Uterus (tissue), 4 donors: ENCODE measurements at places on chromosomes 1 and 21. TPM values are rescaled to one million over a fixed set of nuclear protein-coding genes. Genes with fewer than 3 reads are reported as not detected.

DNA sequence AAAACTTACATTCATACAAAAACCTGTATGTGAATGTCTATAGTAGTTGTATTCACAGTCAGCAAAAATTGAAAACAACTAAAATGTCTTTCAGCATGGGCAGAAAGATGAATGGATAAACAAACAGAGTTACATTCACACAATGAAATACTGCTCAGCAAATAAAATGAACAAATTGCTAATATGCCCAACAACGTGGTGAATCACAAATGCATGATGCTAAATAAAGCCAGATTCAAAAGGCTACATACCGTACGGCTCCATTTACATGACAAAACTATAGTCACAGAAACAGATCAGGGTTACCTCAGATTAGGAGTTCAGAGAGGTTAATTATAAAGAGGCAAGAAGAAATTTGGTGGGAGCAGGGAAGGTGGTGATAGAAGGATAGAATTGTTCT is 100.7 kb upstream of the KCTD3 start:
- DNase-seq, result no peak

DNA sequence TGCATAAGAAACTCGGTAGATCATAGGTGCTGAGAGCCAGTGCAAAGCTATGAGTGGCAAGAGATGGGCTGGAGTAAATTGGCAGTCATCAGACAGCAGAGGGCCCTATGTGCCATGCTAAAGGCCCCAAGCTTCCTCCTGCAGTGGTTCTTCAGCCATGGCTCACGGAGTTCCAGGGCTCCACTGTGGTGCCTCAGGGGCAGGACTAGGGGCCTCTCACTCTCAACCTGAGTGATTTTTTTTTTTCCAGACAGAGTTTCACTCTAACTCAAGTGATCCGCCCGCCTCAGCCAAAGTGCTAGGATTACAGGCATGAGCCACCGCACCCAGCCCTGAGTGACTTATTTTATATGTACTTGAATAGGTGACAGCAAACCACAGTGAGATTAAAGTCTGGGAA is 10.4 kb upstream of the GJA8 start:
- DNase-seq, result no peak

GRCh38 chr1:109864930-109865612 is 45.6 kb upstream of the CSF1 start:
- DNase-seq, result peak; percentile 59

RIPPLY3 gene
- not detected for total RNA-seq

SYCP1 gene
- not detected for total RNA-seq

FCGR2B gene
- total RNA-seq, result 2.6 TPM

PDPN gene
- 50.0 TPM for total RNA-seq

DNA sequence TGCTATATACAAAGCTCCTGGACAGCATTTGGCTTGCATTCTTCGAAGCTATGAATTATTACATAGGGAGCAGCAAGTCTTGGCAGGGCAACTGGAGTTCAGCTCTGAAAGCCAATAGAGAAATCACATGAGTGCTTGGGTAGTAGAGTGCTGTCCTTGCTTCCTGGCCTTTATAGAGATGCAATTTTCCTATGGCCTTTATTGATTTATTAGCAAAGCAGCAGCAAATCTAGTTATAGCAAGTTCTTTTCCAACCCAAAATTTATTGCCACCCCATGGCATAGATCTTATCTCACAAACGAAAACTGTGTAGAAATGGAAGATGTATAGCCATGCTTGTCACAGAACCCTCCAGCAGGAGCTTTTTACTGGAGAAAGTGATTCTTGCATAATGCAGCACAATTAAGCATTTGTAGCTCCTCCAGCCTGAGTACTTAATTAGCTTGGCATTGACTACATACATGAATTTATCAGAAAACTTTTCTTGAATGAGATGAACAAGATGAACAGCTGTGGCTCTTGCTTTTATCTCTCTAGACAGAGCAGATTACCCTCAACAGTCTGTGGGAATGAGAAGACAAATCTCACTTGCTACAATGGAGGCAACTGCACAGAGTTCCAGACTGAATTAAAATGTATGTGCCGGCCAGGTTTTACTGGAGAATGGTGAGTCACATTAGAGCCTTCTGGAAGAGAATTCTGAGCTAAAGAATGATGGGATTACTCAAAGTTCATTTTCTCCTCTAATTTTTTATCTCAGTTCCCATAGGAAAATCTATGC is 170.1 kb downstream of the CRB1 start:
- DNase-seq, result no peak

DNA sequence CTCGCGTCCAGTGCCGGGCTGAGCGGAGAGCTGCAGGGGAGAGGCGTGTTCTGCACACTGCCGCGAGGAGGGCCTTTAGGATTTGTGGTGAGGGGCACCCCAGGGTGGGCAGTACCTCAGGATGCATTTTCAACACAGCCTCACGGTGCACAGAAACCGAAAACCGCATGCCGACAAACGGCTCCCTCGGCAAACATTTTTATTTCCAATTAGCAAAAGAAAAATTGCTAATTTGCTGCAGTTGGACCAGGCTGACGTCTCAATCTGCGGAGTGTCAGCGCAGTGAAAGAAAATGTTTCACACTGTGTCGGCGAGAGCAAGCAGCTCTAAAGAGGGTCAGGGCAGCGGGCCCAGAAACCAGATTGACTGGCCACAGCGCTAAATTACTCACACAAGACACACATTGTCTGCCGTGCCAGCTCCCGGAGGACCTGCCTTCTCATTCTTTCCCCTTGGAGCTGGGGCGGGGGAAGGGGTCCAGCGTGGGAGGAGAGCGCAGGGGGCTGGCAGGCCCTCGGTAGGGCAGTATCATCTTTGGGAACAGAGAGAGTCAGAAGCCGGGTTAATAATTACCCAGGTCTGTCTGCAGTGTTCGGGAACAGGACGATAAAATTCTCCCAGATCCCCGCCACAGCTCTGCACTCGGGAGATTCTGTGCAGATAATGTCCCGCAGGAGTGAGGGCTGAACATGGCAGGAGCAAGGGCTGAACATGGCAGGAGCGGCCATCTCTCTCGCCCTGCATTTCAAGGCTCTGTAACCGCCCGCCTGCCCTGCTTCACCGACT is 150.2 kb downstream of the PRDM16 start:
- no peak for DNase-seq

EMC1 gene
- 43.0 TPM for total RNA-seq

RBM11 gene
- 8.2 TPM for total RNA-seq

DNA sequence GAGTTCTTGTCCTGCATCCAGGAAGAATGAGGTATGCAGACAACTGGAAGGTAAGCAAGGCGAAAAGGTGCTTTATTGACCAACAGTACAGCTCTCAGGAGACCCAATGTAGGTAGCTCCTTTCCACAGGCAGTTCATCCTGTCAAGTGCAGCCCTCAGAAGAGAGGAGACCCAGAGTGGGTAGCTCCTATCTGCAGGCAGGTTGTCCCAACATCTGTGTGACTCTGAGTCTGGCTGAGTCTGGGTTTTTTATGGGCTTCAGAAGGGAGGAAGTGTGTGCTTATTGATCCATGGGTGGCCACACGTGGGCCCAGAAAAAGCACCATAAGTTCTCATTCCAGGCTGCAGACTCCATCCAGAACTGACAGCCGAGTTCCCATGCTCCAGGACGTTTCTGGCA is 34.0 kb downstream of the ZNF691 start:
- no peak for DNase-seq

GRCh38 chr1:174479281-174479680 is 31.5 kb downstream of the GPR52 start:
- DNase-seq, result no peak

DNA sequence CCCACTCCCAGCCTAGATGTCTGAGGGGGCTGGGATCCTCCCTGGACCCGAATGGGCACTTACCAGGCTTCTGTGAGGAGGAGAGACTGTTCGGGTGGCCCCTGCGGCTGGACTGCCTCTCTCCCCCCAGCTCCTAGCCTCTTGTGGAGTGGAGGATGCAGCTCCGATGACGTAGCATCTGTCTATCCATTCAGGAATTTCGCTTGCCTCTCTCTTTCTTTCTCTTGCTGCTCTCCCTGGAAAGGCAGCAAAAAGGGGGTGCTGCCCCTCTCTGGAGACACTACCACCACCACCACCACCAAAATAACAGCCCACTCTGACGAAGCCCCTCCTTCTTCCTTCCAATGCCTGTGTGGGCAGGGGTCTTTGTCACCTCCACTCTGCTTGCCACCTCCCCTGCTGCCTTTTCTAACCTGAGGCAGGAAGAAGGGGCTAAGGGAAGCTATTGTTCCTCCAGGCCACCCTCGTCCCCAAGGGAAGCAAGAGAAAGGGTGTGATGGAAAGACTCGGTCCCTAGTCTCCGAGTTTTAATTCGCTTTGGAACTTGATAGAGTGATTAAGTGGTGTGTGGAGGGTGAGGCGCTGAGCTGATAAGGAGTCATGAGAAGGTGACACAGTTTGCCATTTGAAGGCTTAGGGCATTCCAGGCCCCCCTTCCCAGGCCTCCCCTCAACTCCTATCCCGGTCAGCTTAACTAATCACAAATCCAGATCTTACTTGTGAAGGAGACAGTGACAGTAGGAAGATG is 60.5 kb downstream of the RHBG start:
- no peak for DNase-seq

- DNase-seq, result no peak
Measured at GRCh38 chr1:156516821-156517220, 16.2 kb upstream of the MEF2D start.

- DNase-seq, result no peak
Measured at GRCh38 chr1:227725046-227725445, 10.1 kb downstream of the JMJD4 start.

- no peak for DNase-seq
Measured at GRCh38 chr1:7586031-7586941, 184.8 kb upstream of the VAMP3 start.

- no peak for DNase-seq
Measured at GRCh38 chr21:44547656-44548331, 3.5 kb downstream of the KRTAP10-2 start.

- DNase-seq, result no peak
Measured at GRCh38 chr21:33078907-33079582, 9.1 kb downstream of the OLIG1 start.

GNPAT gene
- 56.1 TPM for total RNA-seq

GRCh38 chr1:21919520-21919919 is 17.6 kb downstream of the HSPG2 start:
- DNase-seq, result peak; percentile 89

KMO gene
- total RNA-seq, result 0.28 TPM

- DNase-seq, result no peak
Measured at GRCh38 chr1:36517011-36517771, 34.5 kb upstream of the CSF3R start.

- DNase-seq, result no peak
Measured at GRCh38 chr21:39923476-39923875, 56.2 kb downstream of the PCP4 start.

IL23R gene
- total RNA-seq, result 0.21 TPM

GRCh38 chr21:29697555-29698193 is 242.1 kb downstream of the GRIK1 start:
- DNase-seq, result no peak

HSPA6 gene
- total RNA-seq, result not detected
